H1 (cell line): ENCODE measurements at places on chromosomes 1 and 21.

GRCh38 chr1:14568716-14569355, 29.6 kb upstream of the KAZN start:
- no peak for DNase-seq

GRCh38 chr1:248817065-248817464, 8.7 kb downstream of the SH3BP5L start:
- DNase-seq: no peak

DNA sequence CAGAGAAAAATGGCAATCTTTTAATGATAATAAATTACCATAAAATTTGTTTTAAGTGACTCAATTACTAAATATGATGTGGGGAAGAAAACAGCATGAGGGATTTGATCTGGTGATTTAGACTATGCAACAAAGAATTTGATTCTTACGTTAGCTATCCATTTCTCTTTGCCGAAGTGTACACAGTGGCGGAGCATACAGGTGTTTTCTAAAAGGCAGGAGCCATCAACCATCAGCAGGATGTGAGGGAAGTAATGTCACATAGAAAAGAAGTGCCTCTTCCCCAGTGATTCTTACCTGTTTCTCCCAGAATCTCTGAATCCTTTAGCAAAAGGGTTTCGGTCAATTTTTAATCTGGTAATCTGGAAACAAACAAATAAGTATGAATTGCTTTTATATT, 74.3 kb downstream of the TBX15 start:
- no peak for DNase-seq

DNA sequence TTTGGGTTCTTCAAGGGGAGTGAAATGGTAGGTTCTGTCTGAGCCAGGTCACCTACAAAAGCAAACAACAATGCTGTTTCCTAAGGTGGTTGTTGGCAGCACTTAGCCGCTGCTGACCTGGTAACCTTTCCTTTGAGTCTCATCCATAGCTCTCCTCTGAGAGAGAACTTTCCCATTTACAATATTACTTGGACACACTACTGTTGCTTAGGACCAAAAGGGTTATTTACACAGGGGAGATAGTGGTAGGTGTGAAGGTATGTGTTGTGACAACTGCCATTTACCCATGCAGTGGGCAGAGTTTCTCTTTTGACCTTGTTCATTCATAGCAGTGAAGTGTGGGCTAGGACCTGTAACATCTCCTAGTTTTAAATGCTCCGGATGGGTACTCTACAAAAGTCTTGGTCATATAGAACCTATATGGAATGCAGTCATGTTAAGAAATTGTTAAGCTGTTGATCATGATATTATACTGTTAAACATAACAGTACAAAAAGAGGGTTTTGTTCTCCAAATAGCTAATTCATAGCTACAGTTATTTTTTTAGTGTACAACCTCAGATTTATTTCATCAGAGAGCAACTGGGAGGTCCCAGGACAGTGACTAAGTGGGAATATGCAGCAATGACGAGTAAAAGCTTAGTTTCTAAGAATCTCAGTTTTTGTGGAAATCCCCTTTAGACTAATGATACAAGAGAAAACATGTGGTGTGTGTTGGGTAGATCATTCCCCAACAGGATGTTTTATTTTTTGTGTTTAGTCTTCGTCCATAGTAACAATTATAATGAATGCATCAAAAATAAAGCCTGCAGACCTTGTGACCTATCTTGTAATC, 219.7 kb downstream of the NFIA start:
- no peak for DNase-seq

- no peak for DNase-seq
Observed at GRCh38 chr1:247360991-247361731, 29.5 kb upstream of the ZNF496 start.

DNA sequence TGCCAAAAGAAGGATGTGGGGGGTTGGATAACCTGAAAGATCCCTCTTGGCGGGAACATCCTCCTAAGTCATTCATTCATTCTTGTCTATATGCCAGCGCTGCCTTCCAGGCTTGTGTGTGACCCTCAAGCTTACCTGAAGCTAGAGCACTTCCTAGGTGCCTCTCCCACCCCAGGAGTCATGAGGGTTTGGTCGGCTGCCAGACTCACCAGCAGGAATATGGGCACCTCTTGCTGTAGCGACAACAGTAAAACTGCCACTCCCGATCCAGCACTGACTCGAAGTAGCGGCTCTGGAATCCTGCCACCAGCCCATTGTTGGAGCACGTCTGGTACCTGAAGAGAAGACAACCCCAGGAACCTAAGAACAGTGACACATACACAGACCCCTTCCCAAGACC, 15.0 kb downstream of the DPT start:
- no peak for DNase-seq

DNA sequence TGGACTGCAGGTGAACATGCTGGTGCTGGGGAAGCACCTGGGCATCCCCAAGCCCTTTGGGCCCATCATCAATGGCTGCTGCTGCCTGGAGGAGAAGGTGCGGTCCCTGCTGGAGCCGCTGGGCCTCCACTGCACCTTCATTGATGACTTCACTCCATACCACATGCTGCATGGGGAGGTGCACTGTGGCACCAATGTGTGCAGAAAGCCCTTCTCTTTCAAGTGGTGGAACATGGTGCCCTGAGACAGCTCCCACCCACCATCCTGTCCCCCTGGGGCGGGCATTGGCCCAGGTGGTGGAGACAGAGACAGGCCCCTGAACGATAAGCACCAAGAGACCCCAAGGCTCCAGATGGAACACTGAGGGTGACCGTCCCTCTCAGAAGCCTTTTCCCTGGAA, 25.2 kb upstream of the PADI4 start:
- no peak for DNase-seq

GRCh38 chr21:38716942-38717341, 88.8 kb upstream of the ETS2 start:
- no peak for DNase-seq

DNA sequence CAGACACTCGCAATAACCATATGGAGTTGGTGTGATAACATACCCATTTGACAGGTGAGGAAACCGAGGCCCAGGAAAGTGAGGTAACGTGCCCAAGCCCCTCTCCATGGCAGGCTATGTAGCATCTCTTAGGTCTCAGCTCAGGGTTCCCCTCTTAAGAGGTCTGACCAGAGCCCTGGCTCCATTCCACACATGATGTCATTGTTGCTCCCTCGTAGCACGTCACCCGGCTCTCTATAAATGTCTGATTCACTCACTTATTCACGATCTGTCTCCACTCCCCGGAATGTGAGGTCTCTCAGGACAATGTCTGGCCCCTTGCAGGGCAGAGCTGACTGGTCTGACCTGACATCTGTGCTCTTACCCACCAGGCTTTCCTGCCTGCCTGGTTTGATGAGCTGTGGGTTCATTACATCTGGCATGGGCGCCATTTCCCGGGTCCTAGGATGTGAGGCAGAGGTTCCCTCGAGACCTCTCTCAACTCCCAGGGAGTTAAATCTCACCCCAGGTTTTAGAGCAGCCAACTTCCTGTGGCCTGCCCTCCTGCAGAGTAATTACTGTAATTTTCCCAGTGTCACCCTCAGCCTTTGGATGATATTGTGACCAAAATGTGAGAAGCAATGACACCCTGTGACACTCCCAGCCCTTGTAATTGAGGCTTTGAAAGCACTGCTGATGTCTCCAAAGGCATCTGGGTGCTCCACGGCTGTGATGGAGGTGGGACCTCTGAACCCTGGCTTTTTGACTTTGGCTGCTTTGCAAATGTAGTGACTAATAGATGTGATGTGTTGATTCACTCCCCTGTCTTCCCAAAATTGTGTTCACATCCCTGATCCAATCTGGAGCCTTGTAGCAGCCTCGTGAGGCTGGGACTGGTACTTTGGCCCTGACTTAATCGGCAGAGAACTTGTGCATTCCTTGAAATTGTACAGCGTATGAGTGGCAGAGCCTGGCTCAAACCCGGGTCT, 10.6 kb downstream of the ACTL8 start:
- DNase-seq: no peak

DNA sequence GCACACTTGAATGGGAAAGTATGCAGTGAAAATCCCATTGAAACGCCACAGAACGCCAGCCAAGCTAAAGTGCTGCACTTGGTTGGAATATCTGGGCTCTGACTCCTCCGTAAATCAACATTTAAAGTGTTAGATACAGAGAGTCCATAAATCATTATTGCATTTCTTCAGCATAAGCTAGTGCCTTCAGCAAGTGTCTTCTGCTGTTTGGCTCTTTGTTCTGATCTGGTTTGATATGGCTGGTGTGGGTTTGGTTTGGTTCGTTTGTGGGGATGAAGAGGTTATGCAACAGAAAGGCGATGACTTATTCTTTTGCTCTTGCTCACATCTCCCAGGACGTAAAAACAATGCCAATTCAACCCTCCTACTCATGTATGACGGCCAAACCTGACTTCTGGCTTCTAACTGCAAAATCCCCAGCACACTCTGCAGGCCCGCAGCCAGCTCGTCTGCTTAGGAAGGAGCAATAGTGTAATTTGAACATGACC, 121.8 kb upstream of the ERG start:
- DNase-seq: no peak

- DNase-seq: no peak
Observed at GRCh38 chr1:104358621-104359020, 608.9 kb downstream of the AMY1C start.

DNA sequence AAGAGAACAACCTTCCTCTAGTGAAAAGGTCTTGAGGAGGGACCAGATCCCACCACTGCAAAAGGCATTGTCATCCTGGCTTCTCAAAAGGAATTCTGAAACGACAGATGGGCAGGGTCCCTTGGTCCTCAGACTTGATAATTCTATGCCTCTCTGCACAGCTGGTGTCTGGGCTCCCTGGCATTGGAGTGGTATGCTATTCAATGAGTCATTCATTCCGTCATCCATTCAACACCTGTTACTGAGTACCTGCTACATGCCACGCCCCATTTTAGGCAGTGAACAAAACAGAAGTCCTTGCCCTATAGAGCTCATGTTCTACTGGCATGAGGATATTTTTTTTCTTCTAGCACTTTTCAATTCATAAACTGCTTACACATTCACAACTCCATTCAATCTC, 45.8 kb upstream of the HMGB4 start:
- no peak for DNase-seq

DNA sequence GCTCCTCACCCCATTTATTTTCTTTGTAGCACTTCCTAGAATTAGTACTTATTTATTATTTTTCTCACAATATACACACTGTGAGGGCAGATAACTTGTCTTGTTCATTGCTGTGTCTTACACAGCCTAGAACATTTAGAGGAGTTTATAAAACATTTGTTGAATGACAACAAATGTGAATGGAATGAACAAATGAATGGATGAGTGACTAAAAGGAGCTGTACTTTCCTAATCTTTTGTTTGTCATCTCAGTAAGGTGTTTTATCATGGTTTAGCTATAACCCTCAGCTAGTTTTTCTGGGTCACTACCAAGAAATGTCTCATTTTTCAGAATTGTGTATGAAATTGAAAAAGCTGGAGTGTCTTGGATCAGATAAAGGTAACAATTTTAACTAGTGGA, 239.3 kb upstream of the KCNK2 start:
- no peak for DNase-seq
